ENCODE measurements at places on chromosomes 16 and 17.

DNA sequence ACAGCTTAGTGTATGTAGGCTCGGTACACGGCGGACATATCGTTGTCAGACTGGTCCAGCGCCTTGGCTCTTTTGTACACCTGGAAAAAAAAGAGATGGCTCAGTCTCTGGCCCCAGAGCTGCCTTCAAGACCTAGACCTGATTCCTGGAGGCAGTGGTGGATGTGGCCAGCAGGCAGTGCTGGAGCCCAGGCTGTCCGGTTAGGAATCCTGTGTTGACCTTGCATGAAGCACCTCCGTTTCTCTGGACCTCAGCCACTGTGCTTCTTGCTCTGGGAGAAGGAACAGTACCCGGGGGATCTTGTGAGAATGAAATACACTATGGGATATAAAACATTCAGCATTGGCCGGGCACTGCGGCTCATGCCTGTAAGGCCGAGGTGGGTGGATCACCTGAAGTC lies 2.8 kb upstream of the ROGDI start:
- no peak for DNase-seq

DNA sequence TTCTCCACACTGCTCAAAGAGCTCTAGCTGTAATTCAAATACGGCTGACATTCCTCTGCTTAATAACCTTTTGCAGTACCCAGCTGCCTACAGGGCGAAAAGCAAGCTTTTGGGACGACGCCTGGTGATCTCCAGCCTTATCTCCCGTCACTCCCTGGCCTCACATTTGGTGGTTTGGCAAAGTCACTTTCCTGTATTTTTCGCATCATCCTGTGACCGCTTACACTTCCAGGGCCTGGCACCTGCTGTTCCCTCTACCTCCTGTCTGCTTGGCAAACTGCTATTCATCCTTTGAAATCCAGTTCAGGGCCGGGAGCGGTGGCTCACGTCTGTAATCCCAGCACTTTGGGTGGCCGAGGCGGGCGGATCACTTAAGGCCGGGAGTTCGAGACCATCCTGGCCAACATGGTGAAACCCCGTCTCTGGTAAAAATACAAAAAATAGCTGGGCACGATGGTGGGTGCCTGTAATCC lies 2.7 kb upstream of the BHLHA9 start:
- no peak for DNase-seq

DNA sequence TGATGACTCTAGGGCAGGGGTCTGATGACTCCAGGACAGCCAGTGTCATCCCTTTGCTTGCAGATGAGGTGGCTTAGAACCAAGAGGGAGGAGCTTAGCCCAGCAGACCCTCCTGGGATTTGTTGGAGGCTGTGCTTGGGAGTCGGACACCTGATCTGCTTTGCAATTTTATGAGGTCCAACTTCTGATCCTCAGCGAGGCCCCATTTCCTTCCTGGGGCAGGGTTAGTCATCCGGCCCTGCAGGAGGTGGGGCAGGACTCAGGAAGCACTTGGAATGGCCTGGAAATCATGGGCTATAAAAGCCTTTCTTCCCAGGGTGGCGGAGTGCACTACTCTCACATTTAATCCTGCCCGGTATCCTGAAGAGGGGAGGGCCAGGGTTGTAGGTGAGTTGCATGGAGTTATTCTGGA lies 168.5 kb downstream of the MSI2 start:
- DNase-seq: peak; percentile 57

GRCh38 chr17:56866496-56866895 lies 32.5 kb downstream of the DGKE start:
- no peak for DNase-seq

GRCh38 chr17:70013911-70014310 lies 61.1 kb upstream of the KCNJ16 start:
- no peak for DNase-seq

- DNase-seq: no peak
Observed at GRCh38 chr16:64907844-64908243, 214.0 kb downstream of the CDH11 start.

- DNase-seq: no peak
Observed at GRCh38 chr16:14180481-14180944, 109.4 kb downstream of the MRTFB start.

GRCh38 chr17:7177954-7178477 lies 1.2 kb downstream of the ASGR1 start:
- no peak for DNase-seq

GRCh38 chr16:1488619-1489018 lies at the start of gene PTX4:
PTX4 (minus strand) TSS chr16:1488944; CDS start chr16:1488909, 35 bp downstream.
- DNase-seq: no peak
